NCI-H1694 treated with DMSO at 0.1 percent for 48 hours (cell line): ENCODE measurements at places on chromosomes 7 and 10.

GRCh38 chr7:45575501-45576248, 1.5 kb downstream of the ADCY1 start:
- no peak for DNase-seq

DNA sequence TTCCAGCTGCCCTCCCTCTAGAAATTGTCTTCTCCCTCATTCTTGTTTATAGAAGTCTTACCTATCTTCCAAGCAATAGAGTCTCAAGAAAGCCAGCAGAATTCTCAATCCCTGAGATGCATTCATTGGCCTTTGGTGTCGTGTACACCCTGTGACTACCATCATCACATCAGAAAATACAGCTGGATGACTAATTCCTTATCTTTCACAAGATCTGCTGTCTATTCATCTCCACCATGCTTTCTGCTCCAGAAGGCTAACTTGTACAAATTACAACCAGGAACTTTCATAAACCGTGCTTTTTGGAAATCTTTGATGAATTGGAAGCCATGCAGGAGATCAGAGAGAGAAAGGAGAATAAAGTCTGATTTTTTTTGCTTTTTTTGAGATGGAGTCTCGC, 1062.9 kb upstream of the GHITM start:
- DNase-seq = no peak

- no peak for DNase-seq
Measured at GRCh38 chr7:29639386-29639785, 75.8 kb downstream of the PRR15 start.

DNA sequence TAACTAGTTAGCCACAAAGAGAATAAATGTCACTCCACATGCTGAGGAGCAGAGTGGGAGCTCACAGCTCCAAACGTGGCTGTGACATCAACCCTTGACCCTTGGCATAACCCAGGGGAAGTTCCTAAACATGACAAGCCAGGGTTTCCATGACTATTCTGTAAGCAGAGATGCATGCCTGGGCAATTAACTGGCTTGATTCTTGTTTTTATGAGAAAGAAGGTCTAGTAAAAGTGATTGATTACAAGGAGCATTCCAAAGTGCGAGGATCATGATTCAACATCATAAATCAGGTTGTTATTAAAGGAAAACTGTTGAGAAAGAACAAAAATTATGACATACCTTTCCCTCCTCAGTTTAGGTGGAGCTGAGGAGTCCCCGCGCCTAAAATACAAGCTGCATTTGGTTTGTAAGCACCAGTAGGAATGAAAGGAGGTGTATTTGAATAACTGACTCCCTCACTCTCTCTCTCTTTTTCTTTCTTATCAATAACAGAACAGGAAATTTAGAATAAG, 108.4 kb downstream of the SFMBT2 start:
- DNase-seq = no peak

DNA sequence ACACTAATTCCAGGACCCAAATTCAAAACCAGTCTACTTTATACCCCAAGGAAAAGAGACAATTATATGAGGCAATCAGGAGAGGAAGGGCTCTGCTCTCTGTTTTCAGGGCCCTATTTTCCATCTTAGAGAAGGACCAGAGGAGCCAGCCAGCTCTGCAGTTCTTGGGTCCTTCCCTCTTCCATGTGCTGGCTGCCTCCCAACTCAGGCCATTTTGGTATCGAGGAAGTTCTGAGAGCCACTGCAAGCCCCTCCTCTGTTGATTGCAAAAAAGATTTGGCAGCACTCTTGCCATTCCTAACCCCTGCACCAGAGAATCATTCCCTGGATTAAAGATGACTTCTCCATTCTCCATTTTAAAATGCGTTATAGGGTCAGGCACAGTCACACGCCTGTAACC, 151.2 kb downstream of the AOAH start:
- DNase-seq = no peak

GRCh38 chr7:43546231-43546630, 36.7 kb upstream of the STK17A start:
- no peak for DNase-seq

- DNase-seq = no peak
Measured at GRCh38 chr7:68031180-68031943, 1034.7 kb downstream of the TYW1 start.

DNA sequence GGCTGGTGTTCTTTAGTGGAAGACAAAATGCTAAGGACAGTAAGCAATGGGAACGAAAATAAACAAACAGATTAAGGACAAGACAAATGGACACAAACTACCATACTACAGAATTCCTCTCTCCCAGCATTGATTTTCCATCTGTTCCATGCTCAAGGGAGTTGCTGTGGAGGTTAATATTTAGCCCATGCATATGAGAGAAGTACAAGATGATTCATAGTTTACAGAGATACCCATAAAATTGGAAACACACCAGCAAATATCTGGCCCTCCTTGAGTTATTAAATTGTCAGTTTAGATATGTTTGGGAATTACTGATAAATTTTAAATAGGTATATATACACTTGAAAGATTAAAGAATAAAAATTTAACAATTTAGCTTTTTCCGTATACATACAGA, 69.8 kb downstream of the GLI3 start:
- no peak for DNase-seq

DNA sequence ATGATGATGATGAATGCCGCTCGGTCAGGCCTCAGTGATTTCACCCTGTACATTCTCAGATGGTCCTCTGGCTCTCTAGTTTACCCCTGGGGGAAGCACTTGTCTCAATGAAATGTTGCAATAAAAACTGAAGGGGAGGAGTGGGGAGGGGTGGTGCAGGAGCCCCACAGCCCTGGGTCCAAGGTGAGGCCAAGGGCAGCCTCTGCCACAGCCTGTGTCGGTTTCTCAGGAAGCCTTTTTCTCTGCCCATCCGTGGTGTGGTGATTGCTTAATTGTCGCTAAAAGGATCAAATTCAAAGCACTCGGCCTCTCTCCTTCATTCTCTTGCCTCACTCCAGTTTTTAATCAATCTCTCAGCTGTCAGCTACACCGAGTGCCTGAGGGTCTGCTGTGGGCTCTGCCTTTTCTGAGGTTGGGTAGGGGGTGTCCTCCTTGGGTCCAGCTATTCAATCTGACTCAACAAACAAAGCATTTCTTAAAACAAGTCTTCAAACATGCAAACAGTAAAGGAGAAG, 39.1 kb upstream of the HSPA12A start:
- DNase-seq = no peak

DNA sequence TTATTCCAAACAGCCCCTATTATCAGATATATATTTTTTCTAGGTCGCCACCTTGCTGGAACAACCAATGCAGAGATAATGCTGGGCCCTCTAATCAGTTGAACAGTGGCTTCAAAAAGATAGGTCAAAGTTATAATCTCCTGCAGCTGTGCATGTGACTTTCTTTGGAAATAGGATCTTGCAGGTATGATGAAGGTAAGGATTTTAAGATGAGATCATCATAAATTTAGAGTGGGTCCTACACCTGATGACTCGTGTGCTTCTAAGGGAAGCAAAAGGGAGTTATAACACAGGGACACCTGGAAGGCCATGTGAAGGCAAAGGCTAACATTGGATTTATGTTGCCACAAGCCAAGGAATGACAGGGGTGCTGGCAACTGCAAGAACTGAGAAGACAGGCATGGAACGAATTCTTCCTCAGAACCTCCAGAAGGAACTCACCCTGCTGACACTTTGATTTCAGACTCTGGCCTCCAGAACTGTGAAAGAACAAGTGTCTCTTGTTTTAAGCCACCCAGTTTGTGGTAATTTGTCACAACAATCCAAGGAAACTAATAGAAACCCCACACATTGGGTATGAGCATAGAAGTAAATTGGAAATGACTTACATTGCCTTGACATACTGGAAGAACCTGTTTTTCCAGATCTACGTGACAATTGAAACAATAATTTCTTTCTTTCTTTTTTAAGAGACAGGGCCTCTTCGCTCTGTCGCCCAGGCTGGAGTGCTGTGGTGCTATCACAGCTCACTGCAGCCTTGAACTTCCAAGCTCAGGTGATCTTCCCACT, 34.4 kb downstream of the CCDC71L start:
- DNase-seq = no peak

DNA sequence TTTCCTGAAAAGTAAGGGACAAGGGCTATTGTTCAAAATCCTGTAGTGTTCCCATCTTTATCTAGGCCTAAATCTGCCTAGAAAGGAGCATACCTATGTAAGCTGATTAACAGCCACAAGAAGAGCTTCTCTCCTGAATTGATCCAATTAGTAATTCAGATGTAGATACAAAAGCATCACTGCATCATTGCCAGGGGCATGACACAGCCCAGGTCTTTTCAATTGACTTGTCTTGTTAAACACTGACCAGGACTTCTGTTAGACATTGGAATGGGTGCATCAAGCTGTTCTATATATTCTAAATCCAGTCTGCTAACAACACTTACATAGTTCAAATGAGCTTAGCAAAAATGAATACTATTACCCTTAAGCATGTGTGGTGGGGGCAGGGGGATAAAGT, 589.2 kb downstream of the INHBA start:
- DNase-seq = no peak

DNA sequence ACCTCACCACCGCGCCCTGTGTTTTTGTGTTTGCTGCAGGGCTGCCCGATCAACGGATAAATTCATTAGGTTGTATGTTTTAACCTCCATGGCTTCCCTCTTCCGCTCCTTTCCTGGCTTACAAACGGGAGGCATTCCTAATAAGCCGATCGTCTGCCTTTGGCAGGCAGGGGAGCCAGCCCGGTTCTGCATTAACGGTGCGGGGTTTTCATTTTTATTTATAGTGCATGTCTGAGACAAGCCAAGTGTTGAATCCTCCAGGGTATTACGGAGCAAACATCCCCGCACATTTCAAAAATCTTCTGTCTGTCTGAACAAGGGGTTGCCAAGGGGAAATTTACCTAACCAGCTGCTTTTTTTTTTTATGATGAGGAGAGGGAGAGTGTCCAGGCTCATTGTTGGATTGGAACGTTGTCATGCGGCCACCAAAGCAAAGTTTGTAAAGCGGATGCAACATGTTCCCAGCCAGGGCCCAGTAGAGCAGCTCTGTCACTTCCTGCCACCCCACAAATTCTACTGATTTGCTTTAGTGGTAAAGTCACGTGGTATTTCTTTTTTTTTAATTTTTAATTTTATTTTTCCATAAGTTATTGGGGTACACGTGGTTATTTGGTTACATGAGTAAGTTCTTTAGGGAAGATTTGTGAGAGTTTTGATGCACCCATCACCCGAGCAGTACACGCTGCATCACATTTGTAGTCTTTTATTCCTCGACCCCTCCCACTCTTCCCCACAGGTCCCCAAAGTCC, 92.3 kb upstream of the BAIAP2L1 start:
- no peak for DNase-seq

DNA sequence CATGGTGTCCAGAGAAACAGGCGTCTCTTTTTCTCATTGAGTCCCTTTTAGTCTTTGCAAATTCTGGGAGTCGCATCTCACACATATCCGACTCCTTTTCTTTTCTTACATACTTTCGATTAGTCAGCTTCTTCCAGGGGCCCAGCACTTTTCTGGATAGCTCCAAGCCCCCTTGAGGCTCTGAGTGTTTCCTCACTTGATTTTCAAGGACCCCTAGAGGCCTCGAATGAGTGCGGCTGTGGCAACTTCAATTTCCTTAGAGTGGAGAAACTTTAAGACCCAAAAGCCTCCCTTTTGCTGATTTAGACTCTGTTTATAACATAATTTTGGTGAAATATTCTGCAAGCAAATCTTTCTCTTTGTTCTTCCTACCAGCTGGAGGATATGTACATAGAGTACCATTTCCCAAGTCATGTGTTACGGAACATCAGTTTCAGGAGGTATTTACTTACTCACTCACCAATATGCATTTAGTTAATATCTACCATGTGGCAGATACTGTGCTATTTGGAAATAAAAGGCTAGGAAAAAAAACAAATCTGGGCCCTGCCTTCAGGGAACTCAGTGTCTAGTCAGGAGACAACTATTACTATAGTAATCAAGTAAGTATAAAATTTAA, 555.2 kb downstream of the REEP3 start:
- no peak for DNase-seq

GRCh38 chr10:48506147-48506917, 98.5 kb downstream of the ARHGAP22 start:
- DNase-seq = no peak

GRCh38 chr7:18566829-18567228, 71.3 kb downstream of the HDAC9 start:
- no peak for DNase-seq

- no peak for DNase-seq
Measured at GRCh38 chr10:72487521-72487920, 132.8 kb upstream of the DNAJB12 start.

DNA sequence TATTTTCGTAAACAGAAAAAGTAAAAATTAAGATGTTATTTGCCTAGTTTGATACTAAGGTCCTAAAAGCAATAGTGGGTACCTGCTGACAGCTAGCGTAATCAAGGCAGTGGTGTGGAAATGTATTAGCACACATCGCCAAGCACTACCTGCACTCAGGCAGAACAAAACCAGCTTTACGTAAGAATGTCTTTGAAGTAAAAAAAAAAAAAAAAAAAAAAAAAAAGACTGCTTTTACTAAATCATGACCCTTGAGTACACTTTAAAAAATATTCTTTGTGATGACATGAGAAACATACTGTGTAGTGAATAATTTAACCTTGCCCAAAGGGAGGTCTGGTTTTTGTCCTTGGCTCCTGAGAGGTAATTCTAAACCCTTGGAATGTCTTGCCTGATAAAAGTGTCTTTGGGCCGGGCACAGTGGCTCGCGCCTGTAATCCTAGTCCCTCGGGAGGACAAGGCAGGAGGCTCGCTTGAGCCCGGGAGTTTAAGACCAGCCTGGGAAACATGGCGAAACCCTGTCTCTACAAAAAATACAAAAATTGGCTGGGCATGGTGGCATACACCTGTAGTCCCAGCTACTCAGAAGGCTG, 12.7 kb downstream of the XRCC2 start:
- no peak for DNase-seq

- DNase-seq = no peak
Measured at GRCh38 chr7:1691601-1692514, 21.8 kb downstream of the ELFN1 start.

DNA sequence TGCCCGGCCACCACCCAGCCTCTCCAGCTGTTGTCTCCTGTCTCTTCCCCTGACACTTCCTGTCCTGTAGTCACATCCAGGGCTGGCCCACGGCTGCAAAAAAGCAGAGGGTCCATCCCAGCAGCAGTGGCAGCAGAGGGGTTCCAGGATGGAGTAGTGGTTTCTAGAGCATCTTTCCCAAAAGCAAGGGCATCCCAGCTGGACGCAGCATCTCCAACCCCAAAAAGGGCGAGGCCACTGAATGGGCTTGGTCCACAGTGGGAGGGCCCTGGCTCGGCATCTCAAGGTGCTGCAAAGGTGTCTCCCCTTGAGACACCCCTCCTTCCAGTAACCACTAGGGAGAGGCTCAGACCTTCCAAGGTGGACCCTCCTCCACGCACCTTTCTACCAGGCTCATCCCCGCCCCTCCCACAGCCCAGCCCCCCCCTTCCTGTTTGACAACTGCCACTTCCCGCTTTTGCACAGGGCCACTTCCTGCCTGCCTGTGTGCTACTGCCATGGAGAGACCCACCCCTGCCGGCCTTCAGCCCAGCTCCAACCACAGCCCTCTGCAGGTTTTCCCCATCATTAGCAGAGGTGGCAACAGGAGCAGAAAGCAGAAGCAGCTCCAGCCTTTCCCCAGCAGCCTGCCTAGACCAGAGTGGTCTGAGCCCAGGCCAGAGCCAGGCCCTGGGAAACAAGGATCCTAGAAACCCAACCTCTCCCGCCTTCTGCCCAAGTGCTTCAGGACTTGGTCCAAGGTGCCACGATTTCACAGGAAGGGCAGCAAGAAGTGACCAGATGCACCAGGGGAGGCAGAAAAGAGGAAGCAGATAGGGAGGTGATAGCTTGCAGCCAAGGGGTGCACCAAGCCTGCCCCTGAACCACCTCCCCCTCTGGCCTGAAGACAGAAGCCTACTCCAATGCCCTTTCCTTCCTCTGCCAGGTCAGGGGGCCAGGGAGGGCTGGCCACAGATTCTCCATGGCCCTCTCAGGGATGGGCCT, 8.6 kb downstream of the CAMK2G start:
- no peak for DNase-seq

- DNase-seq = no peak
Measured at GRCh38 chr10:93576888-93577287, 10.4 kb downstream of the FFAR4 start.
